Ureter (tissue), 1 donor: ENCODE measurements at places on chromosomes 6 and 20. TPM values are rescaled to one million over a fixed set of nuclear protein-coding genes. Genes with fewer than 3 reads are reported as not detected.

The COL19A1 gene
- 1.7 TPM for total RNA-seq

The NUS1 gene
- total RNA-seq: 35.3 TPM

DNA sequence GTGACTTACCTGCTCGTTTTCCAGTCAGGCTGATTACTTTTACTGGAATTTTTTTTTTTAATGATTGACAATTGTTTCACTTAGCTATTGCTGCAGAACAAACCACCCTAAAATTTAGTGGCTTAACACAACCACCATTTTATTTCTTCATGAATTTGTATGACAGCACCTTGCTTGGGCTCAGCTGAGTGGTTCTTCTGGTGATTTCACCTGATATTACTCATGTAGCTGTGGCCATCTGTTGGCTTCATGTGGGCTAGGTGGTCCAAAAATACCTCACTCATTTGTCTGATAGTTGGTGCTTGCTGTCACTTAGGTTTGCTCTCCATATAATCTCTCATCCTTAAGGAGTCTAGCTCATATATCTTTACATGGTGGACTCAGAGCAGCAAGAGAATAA, 5.3 kb downstream of the ISM1 start:
- DNase-seq: no peak

The ADGRF1 gene
- 70.0 TPM for total RNA-seq

The IL20RA gene
- 39.5 TPM for total RNA-seq

DNA sequence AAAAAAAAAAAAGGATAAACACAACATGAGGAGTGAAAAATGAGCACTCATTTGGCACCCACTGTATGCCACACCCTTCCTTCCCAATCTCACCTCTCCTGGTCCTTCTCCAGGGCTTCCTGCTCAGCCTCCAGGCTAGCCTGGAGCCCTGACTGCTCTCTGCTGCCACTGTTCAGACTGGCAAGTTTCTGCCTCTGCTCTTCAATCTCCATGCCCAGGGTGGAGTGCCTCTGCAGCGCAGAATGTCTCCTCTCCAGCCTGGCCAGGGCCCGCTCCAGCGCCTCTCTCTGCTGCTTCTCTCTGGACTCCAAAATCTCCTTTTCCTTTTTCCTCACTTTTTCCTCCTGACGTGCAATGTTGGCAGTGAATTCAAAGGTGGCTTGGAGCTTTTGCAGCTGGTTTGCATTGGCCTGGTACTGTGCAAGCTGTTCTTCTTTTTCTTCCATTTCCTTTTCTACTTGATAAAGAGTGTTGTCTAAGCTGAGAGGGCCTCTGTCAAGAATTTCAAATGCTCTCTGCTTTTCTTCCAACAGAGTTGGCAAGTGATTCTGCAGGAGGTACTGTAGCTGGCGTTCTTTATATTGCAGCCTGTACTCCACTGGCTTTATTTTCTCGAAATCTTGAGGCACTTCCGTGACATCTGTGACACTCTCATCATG, 194.4 kb downstream of the KIF16B start:
- no peak for DNase-seq

- DNase-seq: no peak
These were observed 19.9 kb downstream of the ZNF451 start for GRCh38 chr6:57109880-57110279.

- no peak for DNase-seq
These were observed 58.3 kb downstream of the IPCEF1 start for GRCh38 chr6:154298297-154298696.
